AG20443 (cell line): ENCODE measurements at places on chromosomes 12 and 14.

- DNase-seq = no peak
Observed at GRCh38 chr14:101022121-101022520, 118.6 kb upstream of the RTL1 start.

DNA sequence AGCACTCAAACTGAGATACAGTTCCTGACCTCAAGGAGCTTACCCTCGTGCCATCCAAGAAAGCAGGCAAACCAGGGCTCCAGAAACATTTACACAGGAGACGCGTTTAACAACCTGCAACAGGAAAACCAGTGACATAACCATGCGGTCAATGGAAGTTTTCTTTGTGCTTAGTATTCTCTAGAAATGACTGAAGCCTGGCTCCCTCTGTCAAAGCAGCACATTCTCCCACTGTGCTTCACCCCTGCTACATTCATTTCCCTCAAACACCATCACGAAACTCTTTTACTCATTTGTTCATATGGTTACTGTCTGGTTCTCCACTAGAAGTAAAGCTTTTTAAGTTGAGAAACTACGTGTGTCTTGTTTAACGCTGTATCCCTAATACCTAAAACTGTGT lies 161.3 kb upstream of the CCND2 start:
- DNase-seq = no peak

DNA sequence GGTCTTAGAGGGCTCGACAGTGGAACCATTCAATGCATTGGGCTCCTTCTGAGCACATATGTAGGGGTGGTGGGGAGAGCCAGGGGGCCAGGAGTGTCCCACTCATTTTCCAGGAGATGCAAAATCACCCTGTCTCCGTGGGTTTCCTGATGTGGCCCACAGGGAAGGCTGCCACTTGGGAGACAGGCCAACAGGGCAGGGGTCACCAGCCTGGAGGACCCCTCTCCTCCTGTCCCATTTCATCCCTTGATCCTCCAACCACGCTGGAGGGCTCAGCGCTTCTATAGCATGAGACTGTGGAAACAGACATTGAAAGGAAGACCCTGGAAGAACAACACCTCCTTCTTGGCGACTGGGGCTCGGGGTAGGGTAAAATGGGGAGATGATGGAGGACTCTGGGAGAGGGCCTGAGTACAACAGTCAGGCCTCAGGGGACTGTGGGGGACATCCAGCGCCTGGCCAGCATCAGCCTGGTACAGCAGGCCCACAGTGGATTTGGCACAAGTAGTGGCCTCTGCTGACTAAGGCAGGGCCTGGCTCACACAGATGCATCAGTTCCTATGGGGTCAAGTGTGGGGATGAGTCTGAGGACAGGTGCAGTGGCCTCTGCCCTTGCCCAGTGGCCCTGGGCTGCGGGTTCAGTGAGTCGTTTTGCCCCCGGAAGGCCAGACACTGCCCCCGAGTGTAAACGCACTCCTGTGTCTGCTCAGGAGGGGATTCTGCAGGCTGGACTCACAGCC lies 68.0 kb downstream of the PRIMA1 start:
- DNase-seq = no peak

DNA sequence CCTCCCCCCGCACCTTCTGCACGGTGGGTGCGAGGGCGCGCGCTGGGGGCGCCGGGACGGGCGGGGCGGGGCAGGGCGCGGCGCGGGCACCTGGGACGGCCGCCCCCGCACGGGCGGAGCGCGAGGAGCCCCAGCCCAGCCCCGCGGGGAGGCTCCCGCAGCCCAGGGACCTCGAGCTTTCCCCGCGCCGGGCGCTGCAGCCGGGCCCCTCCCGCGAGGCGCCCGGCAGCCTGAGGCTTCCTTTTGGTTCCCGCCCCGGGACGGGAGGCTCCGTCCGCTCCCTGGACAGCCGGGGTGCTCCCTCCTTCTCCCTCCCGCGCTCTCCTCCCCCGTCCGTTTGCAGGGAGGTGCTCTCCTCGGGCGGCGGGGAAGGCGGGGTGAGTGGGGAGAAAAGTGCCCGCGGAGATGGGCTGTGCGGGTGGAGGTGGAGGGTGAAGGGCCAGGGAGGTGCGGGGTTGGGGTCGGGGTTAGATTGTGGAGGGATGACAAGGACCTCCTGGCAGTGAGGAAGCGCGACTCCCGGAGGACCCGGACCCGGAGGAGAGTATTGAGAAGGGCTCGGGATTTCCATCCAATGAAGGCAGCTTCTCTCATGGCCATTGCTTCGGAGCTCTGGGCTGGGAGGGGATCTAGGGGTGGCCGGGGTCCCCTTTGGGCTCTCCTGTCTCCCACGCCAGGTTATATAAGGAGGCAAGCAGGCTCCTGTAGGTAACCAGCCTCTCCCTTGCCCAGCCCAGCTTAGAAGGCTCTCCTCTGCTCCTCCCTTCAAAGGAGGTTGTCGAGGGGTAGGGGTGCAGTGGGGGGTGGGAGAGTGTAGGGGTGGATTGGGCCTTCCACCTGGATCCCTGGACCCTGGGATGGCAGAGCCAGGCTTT lies 645 bp downstream of the JDP2 start:
- peak; percentile 57 for DNase-seq

DNA sequence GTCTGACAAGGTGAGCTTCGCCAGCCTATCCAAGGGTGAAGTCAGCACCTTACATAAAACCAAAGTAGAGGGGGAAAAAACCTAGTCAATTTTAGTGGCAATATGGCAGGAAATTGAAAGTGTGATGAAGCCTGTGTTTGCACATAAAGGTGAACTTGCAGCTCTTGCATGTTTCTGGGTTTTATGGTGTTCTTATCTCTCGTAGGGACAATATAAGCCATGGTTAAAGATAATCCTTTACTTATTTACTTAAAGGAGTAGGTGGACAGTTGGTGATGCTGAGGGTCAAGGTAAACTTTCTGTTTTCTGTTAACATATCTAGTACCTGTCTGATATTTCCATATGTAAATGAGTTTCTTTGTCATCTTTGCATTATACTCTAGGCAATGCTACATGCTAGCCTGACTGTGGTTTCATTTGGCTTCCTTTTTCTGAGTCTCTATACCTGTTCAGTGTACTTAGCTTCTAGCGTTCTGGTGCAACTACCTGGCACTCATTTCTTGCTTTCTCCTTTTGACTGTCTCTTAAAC lies 32.8 kb downstream of the CCDC91 start:
- no peak for DNase-seq

GRCh38 chr14:98293576-98293975 lies 978.4 kb downstream of the BCL11B start:
- no peak for DNase-seq

- no peak for DNase-seq
Observed at GRCh38 chr14:52538623-52539022, 13.7 kb downstream of the TXNDC16 start.

DNA sequence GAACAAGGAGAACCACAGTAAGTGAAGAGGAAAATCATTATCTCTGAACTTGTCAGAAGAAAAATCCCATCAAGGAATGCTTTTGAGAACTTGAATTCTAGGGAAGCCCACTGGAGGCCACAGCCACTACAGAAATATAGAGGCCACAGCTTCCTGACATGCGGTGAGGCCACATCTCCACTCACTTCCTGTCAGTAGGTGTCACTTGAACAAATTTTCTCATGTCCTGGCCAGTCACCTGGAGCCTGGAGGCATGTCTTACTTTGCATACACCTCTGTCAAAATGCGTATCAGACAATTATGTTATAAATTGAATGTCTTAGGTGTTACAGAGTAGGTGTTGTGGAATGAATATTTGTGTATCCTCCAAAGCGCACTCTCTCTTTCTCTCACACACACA lies 370.3 kb downstream of the DAD1 start:
- DNase-seq = no peak

- peak; percentile 49 for DNase-seq
Observed at GRCh38 chr14:58787592-58787991, 149.8 kb downstream of the DACT1 start.

DNA sequence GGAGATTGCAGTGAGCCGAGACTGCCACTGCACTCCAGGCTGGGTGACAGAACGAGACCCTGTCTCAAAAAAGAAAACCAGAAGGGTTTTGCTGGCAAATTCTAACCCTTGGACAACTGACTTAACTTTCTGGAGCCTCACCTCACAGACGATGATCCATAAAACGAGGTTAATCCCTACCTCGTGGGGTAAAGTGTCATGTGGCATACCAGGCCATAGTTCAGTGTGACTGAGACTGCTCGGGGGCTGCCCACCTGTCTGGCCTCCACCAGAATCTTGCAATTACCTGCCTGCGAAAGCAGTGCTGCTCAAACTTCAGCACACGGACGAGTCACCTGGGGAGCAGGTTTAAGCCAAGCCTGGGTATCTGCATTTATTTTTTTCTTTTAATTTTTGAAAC lies 26.8 kb downstream of the P2RX4 start:
- no peak for DNase-seq

DNA sequence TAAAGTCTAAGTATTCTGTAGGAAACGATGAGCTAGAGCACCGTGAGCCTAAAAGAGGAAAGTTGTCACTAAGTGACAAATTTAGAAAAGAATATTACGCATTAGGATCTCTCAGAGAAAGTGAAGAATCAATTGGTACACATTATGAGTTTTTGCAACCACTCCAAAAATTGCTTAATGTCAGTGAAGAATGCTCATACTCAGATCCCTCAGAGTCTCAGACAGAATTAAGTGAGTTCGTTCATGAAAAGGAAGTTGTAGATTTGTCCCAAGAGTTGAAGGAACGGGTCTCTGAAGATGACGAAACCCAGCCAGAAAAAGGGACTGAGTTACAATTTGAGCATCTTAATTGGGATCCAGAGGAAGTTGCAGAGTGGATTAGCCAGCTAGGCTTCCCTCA lies 1.5 kb downstream of the SAMD15 start:
- DNase-seq = no peak

DNA sequence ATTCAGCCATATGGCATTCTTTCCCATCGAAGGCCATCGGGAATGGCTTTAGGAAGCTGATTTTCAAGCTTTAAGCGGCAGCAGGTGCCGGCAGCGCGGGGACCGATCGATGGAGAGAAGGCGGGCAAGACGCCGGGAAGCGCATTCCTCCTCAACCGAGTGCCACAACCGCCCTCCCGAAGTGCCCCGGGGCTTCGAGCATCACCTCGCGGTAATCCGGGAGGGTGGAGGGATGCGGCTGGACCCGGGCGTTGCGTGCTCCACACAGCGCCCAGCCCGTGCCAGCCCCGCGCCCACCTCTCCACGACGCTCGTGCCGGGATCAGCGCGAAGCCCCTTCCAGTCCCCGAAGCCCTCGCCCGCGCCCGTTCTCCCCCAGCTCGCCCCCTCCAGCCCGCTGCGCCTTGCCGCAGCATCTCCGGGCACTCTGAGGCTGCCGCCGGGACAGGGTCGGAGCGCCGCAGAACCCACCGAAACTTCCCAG lies 3.2 kb downstream of the USP44 start:
- DNase-seq = peak; percentile 58
